KBM-7 (cell line): ENCODE measurements at places on chromosomes 13 and 19.
A peak's percentile ranks its signal among the peaks of the same experiment; 100 is the strongest.

GRCh38 chr13:39353988-39354387 is 249.0 kb downstream of the LHFPL6 start:
- DNase-seq = no peak

DNA sequence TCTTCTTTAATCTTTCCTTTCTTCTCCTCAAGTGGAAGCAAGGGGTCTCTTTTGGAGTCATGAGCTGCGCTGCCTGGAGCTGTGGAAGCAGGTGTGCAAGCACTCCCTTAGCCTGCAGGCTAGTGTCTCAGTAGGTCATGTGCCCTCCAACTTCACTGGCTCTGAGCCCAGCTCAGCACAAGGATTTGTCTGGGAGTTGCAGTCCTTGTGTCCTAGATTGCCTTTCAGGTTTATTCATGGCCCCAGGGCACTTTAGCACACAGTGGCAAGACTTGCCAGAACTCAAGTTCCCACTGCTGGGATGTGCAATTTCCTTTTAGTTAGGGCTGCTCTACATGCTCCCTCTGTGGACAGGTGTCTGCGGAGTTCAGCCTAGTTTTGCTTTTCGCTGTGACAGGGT is 211.7 kb downstream of the LIG4 start:
- DNase-seq = no peak

GRCh38 chr13:75258159-75258782 is 223.7 kb downstream of the TBC1D4 start:
- peak; percentile 50 for DNase-seq

DNA sequence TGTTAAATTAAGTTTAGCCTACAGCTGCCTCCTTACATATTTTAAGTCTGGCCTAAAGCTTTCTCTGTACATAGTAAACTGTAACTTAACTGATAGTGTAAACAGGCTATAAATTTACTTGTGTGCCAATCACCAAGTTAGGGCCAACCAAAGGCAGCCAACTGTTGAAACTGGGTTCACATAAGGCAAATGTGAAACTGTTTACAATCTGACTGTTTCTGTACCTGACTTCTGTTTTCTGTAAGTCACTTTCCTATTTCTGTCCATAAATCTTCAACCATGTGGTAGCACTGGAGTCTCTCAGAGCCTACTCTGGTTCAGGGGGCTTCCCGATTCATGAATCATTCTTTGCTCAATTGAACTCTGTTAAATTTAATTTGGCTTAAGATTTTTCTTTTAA is 103.1 kb downstream of the RAP2A start:
- no peak for DNase-seq

- no peak for DNase-seq
Measured at GRCh38 chr13:91122766-91123165, 224.7 kb upstream of the MIR17HG start.

DNA sequence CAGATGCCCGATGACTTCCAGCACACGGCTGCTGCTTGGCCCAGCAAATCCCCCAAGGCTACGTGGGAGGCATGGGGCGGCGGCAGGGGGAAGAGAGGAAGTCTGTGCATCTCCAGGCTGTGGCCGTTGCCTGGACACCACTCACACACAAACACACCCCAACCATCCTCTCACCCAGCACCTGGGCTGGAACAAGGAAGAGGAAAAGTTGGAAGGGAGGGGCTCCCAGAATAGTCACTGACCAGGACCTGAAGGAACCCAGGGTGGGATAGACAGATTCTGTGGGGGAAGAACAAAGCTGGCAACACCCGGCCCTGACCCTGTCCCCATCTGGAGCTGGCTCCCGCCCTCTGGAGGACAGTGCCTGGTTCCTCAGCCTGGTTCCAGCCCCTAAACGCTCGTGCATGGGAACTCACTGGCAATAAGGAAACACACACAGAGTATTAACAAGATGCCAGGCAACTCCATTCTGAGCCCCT is 11.2 kb downstream of the PPP6R1 start:
- DNase-seq = peak; percentile 90
